ENCODE measurements at places on chromosomes 1 and 21. TPM values are rescaled to one million over a fixed set of nuclear protein-coding genes. Genes with fewer than 3 reads are reported as not detected.

DCST1 gene
- total RNA-seq = not detected

BARHL2 gene
- not detected for total RNA-seq

MTF2 gene
- 31.1 TPM for total RNA-seq

COL6A1 gene
- total RNA-seq = 538 TPM

ZMYND12 gene
- total RNA-seq = 0.32 TPM

SLAMF1 gene
- not detected for total RNA-seq

TNFRSF18 gene
- total RNA-seq = not detected

AQP10 gene
- not detected for total RNA-seq

RGS4 gene
- 78.0 TPM for total RNA-seq

PTPRU gene
- 6.9 TPM for total RNA-seq

All from fibroblast of villous mesenchyme (primary cell).